ENCODE measurements at places on chromosomes 2 and 18.

DNA sequence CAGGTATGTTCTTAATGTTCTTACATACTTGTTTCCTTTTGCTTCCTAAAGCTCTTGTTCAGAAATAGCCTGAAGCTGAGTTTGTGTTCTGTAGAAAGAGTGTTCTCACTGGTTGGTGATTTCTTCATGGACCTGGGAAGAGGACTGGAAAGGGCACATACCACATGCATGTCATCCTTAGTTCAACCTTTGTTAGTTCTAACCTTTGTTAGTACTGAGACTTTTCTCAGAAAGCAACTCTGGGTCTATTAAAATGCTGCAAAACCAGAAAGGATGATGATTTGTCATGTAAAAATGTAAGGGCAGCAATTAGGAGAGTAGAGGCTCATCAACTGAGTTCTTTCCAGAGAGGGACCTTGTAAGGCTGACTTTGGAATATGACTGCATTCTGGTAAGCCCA, 2.5 kb upstream of the FAP start:
- DNase-seq = no peak

- DNase-seq = no peak
Measured at GRCh38 chr2:120740375-120740764, 4.7 kb downstream of the GLI2 start.

GRCh38 chr2:121999264-121999663, 243.8 kb downstream of the TSN start:
- DNase-seq = no peak

- DNase-seq = peak; percentile 41
Measured at GRCh38 chr18:3585656-3586509, 135.9 kb downstream of the TGIF1 start.

DNA sequence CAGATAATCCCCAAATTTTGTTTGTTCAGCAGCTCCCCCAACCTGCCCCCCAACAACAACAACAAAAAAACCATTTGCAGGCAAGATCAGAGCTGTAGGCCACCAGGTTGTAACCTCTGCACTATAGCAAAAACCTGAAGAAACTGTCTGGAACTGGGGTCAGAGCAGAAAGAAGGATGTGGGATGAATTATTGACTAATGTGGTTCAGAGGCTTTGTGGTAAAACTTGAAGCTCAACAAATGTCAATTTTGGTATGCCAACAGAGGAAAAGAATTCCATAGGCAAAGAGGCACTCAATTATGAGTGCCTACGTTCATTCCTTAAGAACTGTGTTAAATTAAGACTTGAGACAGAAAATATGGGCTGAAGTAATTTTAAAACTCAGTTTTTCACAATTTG, 255.1 kb downstream of the STK39 start:
- no peak for DNase-seq
